H4 (cell line): ENCODE measurements at places on chromosomes 11 and 22. TPM values are rescaled to one million over a fixed set of nuclear protein-coding genes. Genes with fewer than 3 reads are reported as not detected.

Gene C11orf42
- not detected in 2 replicates for total RNA-seq

Gene CNTN5
- total RNA-seq, result 3.8 TPM in 2 replicates

Gene HPX
- 0.72 TPM in 1 of 2 replicates, not detected in the other for total RNA-seq

DNA sequence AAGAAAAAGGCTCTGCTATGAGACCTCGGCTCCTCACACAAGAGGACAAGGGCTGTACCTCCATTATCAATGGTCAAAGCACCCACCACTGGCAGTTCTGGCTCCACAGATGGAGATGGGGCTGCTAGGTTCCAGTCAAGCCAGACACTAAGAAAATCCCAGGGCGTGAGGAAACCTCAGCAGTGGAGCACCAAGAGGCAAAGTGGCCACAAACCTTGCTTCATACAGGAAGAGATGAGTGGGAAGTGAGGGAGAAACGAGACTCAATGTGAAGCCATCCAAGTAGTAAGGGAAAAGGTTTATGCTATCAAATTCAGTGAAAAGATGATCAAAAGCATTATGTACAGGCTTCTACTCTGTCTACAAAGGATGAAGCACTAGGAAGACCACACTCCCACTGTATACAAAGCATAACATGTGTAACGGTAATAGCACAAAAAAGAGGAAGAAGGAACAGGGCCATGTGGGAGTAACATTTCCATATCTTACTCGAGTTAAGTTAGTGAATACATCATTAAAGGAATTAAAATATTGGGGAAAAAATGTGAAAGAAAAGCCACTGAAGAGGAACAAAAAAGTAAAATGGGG is 27.0 kb downstream of the POLDIP3 start:
- no peak for DNase-seq

Gene BTBD18
- not detected in 2 replicates for total RNA-seq

Gene PLAAT2
- total RNA-seq, result not detected in 2 replicates

Gene SCO2
- total RNA-seq, result 1.3 and 11.9 TPM in 2 replicates

Gene IGLL5
- not detected in 2 replicates for total RNA-seq
